ENCODE measurements at places on chromosomes 7 and 10. TPM values are rescaled to one million over a fixed set of nuclear protein-coding genes. Genes with fewer than 3 reads are reported as not detected.

DNA sequence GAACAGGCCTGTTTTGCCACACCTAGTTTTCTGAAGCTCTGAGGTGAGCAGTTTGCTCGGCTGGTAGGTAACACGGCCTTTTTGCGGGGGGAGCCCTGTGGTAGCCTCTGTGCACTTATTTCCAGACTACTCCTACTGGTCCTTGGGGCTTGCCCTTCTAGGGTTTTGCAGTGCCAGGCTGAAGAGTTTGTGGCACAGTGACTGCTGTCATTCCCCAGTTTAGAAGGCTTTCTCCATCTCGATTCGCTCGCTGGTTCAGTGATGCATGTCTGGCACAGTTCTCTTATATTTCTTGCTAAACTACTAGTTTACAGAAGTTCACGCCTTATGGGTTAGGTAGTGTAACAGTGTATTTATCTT is 711 bp downstream of the KIF20B start:
- DNase-seq = no peak

DNA sequence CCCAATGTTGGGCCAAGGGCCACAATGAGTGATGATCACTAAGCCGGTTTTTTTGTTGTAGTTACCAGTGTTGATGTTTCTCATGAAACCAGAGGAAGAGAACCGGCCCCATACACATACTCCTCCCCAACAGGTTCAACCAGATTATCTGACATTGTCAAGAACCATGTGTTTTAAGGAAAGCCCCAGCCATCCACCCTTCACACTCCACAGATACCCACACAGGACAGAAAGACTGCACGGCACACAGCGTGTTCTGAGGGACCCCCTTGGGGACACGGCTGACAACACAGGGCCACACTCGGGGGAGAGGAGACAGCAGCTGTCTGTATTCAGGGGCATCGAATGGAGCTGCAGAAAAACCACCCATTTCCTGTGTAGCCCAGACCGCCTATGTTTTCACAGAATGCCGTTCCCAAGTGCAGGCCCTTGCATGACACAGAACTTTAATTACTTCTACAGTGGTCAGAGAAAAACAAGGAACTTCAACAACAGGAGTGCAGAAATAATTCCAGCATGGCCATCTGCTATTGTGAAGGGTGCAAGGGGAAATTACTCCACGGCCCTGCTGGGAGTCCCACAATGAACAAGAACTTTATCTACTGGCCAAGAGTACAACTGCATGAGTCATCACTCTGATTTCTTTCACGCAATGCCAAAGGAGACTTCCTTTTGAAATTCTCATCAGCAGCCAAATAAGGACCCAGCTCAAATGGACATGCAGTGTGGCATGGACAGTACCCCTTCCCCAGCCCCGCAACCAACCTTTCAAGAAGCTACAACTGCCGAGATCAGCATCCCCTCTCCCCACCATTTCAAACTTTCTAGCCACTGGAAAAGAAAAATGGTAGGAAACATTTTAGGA is 2.3 kb downstream of the KLF6 start:
- no peak for DNase-seq

GRCh38 chr10:6446711-6447110 is 133.4 kb downstream of the PRKCQ start:
- no peak for DNase-seq

GRCh38 chr7:1555813-1556543 is at the start of gene TMEM184A:
TSS of gene TMEM184A (minus strand) at chr7:1556205. CDS start at chr7:1555484, 721 bp downstream.
- DNase-seq = no peak

DNA sequence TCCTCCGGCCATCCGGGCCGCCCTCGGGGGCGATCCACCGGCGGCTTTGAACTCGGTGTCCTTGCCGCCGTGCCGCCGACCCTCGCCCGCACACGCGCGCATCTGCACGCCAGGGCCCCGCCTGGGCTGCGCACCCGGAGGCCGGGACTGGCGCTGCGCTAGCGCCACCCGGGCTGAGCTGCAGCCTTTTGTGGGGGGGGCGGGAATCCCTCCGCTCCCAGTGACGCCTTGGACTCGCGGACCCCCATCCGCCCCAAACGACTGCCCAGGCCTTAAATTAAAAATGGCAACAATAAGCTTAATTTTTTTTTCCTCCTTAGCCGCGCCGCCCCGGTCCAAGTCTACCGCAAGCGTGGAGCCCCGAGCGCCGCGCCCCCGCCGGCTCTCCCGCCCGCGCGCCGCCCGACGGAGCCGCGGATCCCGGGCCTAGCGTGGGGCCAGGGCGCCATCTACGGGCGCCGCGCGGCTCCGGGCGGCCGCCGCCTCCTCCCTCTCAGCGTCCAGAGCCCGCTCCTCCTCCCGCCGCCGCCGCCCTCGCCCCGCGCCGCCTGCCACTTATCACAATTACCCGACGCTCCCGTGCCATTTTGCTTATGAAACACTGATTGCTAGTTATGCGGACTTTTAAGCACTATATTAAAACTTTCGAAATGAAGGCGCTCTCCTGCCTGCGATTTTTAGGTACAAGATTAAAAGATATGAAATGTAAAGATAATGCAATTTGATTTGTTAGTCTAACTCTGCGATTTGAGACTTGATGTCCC is 7.5 kb upstream of the EBF3 start:
- no peak for DNase-seq

- DNase-seq = no peak
Observed at GRCh38 chr7:38461887-38462286, 169.3 kb downstream of the AMPH start.

DNA sequence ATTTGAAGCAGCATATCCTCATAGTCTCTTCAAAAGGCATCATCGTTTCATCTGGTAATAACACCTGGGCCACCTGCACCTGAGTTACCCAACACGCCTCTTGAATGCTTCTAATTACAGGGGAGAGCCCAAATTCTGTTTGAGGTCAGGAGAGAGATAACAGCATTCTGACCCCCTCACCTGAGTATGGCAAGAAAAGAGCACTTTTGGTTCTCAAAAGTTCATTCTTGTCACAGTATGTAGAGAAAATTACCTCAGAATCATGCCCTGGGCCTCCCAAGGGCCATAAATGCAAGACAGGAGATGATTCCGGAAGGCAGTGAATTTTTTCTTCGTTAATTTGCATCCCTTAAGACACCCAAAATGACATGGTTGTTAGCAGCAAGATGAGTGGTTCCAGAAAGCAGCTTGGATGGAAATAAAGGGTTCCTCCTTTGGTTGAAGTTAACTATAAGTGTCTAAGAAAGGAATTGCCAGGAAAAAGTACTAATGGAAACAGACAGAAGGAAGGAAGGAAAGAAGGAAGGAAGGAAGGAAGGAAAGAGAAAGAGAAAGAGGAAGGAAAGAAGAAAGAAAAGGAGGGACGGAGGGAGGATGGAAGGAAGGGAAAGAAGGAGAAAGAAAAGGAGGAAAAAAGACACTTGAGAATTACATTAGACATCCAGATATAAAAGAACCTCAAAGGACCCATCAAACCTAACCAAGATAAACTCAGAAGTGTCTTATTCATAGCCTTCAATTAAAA is 228.4 kb upstream of the RHOBTB1 start:
- no peak for DNase-seq

GRCh38 chr7:7920481-7920880 is 48.1 kb upstream of the GLCCI1 start:
- no peak for DNase-seq

DNA sequence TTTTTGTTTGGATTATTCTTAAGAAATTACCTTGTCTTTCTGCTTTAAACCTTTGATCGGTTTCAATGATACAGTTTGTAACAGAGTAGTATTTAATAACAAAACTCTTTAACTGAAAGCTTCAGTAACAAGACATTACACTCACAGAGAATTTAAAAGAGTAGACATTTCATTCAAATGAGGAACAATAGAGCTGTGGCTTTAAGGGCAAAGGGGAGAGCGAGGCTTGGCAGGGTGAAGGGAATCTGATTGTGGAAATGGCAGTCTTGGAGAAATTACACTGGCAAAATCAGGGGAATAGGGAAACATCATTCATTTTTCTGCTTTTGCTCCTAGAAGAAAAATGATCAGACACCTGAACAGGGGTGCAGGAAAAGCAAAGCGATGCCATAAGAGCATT is 5.1 kb upstream of the HIPK2 start:
- DNase-seq = no peak

GRCh38 chr10:117997673-117998072 is 49.1 kb downstream of the RAB11FIP2 start:
- DNase-seq = no peak

GRCh38 chr10:125020386-125020785 is 78.5 kb downstream of the ZRANB1 start:
- DNase-seq = no peak

DNA sequence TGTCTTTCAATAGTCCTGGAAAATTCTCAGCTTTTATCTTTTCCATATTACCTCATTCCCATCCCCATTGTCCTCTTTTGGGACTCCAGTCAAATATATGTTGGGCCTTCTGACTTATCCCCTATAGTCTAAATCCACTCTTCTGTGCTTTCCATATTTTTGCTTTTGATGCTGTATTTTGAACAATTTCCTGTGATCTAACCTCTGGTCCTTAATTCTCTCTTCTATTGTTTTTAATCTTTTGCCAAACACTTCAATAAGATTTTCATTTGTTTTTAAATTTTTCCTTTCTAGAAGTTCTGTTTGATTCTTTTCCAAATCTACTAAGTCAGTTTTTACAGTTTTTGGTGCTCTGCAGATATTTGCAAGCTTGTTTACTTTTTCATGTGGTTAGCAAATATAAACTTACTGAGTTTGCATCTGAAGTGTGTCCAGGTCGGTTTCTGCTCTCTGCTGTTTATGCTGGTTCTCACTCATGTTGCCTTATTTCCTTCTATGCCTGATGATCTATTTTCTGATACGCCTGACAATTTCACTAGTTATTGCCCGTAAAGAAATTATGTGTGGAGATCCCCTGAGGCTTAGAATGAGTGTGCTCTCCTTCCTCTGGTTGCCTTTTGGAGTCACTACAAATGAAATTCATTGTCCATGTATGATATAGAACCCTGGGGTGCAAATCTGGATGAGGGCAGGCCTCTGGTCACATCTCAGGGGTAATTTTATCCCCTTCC is 110.4 kb downstream of the RBM20 start:
- DNase-seq = no peak

GRCh38 chr7:149369497-149369896 is 91.4 kb downstream of the ZNF777 start:
- no peak for DNase-seq

GRCh38 chr10:99526861-99527504 is 5.8 kb upstream of the NKX2-3 start:
- DNase-seq = no peak

GRCh38 chr10:34444223-34445183 is 370.6 kb downstream of the PARD3 start:
- no peak for DNase-seq

DNA sequence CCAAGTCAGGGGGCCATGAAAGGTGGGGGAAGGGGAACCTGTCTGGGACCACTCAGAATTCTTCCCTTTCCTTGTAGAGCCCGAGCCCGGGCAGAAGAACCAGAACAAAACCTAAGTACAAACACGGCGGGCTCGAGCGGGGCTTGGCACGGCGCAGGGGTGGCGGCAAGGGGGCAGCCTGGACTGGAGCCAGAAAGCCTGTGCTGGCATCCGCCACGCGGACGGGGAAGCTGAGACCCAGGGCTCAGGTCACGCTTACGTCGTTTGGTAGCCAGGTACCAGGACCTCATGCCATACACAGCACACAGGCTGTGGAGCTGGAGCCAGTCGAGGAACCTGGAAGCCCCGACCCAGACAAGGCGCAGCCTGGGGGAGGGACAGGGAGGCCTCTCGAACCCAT is 6.6 kb upstream of the GPER1 start:
- no peak for DNase-seq

DNA sequence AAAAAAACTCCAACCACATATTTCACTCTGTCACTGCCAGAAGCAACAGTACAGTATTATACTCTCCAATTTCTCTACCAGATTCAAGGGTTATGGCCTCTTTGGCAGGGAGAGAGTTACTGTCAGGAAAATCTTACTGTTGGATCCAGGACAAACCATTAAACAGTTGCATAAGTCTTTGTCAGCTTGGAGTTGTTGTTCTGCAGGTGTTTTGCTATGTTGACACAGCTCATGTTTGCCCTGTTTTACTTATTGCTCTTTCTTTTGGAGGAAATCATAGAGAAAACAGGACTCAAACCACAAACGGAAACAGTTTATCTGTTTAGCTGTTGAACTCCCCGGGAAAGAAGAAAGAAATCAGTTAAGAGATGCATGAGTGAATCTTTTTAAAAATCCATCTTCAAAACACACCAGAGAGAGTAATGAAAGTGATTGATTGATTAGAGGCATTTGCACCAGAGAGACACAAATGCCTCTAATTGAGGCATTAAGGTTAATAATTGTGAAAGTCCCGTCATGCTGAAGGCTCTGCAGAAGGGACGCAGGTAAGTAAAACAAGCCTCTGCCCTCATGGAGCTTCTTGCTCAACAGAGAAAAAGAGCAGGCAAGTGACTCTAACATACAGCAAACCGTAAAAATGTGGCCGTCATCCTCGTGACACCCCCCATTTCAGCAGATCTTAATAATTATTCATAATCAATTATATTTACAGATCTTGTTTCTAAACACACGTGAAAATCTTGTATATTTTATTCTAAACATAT is 38.7 kb upstream of the ARHGAP21 start:
- DNase-seq = no peak

- no peak for DNase-seq
Observed at GRCh38 chr10:60652628-60653027, 125.7 kb upstream of the CDK1 start.

- no peak for DNase-seq
Observed at GRCh38 chr7:8440670-8441069, 7.3 kb downstream of the NXPH1 start.

GRCh38 chr10:113444766-113445365 is 108.0 kb upstream of the HABP2 start:
- DNase-seq = no peak

The NKX1-2 gene
- total RNA-seq = not detected

The RNLS gene
- total RNA-seq = 13.5 TPM

The VSTM4 gene
- 19.1 TPM for total RNA-seq

The CFAP43 gene
- total RNA-seq = 0.84 TPM

The AEBP1 gene
- 191 TPM for total RNA-seq

The TWIST1 gene
- total RNA-seq = 8.9 TPM

The CFAP58 gene
- 0.95 TPM for total RNA-seq

Data from omental fat pad (tissue), 4 donors.